Keratinocyte (primary cell): ENCODE measurements at places on chromosomes 11 and 22.

GRCh38 chr11:86592047-86592591, 80.3 kb downstream of the ME3 start:
- DNase-seq, result no peak

DNA sequence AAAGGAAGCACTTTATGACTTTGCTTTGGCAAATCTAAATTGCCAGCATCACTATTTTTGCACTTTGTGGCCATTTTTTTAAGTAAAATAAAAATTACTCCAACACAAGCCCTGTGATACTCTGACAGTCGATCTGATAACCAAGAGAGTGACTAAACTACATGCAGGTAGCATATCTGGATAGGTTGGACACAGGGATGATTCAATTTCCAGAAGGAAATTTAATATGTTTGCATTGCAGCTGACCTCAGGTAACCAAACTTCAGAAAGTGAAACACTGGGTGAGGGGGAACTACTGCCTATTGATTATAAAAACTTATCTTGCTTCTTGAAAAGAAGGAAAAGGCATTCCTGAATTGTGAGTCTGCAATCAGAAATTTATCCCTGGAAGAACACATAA, 13.9 kb downstream of the OR5B3 start:
- no peak for DNase-seq

- DNase-seq, result no peak
Observed at GRCh38 chr22:20194681-20195593, 44.1 kb upstream of the CCDC188 start.

GRCh38 chr11:48148749-48149148, 67.9 kb upstream of the OR4B1 start:
- DNase-seq, result peak; percentile 13

DNA sequence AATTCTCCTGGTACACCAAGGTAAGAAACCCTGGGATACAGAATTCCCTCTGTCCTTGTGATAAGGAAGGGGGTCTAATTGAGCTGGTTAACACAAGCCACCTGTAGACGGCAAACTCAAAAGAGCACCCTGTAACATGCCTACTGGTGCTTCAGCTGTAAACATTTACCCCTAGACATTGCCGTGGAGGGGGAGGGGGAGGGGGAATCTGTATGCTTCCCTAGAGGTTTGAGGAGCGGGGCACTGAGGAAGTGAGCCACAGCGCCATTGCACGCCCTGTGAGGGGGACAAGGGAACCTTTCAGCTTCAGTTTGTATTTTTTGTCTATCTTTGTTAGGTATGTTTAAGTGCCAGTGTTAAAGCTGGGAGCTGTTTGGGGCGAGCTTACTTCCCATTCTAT, 99.8 kb downstream of the AASDHPPT start:
- no peak for DNase-seq

- DNase-seq, result no peak
Observed at GRCh38 chr11:72834905-72835304, 20.7 kb downstream of the ATG16L2 start.

GRCh38 chr11:129804012-129804411, 11.6 kb upstream of the TMEM45B start:
- no peak for DNase-seq

DNA sequence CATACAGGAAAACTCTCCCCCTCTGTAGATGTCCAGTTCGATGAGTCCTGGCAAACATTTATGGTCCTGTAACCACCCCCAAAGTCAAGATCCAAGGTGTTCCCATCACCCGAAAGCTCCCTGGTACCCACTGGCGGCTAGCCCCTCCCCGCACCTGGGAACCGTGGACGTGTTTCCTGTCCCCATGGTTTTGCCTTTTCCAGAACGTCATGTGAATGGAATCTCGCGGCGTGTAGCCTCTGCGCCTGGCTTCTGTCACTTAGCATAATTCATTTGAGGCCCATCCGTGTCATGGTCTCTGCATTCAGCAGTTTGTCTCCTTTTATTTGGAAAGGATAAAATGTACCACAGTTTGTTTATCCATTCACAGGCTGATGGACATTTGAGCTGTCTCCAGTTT, 106.3 kb downstream of the KCNQ1 start:
- no peak for DNase-seq

GRCh38 chr11:46352063-46352841, 5.0 kb downstream of the DGKZ start:
- no peak for DNase-seq

DNA sequence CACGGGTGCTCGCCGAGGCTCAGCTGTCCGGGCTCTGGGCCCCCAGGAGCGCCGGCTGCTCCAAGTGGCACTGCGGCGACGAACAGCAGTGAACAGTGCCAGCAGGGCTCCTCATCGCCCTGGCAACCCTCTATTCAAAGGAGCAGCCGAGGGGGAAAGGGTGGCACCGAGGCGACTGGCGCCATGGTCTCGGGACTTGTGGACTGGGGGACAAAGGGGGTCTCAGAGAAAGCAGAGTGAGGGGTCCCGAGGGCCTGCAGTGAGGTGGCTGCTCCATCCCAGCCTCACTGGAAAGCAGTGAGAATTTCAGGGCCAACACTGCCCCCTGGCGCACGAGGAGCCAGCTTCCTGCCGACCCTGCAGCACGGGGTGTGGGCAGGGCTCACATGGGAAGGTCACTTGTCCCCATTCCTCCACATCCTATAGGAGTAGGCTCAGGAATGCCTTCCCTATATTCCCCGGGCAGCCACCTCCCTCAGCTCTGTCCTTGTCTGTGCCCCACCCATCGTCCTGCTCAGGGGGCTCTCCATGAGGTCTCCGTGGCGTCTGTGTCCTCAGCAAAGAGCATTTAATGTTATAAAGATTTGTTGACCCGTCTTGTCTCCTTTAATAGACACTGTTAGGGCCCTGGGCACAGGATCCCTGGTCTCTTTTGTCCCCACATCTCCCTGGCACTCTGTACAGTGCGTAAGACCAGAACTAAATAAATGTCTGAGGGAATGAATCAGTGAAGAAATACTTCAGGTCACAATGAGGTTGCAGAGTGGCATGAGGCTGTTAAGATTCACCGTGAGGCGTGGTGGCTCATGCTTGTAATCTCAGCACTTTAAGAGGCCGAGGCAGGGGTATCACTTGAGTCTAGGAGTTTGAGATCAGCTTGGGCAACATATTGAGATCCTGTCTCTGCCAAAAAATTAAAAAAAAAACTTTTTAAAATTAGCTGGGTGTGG, 26.4 kb downstream of the LRFN4 start:
- DNase-seq, result no peak

- DNase-seq, result no peak
Observed at GRCh38 chr11:95003716-95004115, 21.3 kb upstream of the KDM4E start.
